ENCODE measurements at places on chromosomes 5 and 9. TPM values are rescaled to one million over a fixed set of nuclear protein-coding genes. Genes with fewer than 3 reads are reported as not detected.

The PCDHA4 gene
- total RNA-seq, result 18.6 TPM

The ZBTB26 gene
- 10.6 TPM for total RNA-seq

The JAKMIP2 gene
- 67.7 TPM for total RNA-seq

GRCh38 chr5:57734296-57734695, 251.7 kb upstream of the ACTBL2 start:
- DNase-seq, result no peak

DNA sequence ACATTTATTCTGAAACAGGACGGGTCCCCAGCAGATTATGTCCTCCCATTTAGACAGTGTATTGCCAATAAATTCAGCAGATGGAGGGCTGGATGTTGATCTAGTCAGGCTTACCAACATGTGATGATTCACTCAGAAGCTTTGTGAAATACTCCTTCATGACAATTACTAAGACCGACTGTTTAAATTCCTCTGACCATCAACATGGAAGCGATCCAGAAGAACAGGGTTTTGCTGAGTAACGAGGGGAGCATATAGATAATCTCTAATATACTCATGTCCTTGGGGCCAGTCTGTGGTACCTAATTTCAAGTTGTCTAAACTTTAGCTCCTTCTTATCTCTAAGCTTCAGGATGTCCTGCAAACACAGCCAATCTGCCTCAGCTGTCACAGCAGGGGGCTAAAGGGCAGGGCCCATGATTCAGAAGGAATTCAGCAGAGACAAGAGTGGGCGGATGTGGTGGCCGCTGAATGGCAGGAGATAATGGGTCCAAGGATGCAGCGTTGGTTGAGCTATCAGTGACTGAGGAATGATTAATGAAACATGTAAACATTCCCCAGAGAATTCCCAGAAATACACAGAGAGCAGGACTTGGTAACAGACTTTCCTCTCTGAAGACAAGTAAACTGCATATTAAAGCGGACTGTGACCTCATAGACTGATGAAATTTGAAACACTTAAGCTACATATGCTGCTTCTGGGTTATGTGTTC, 109.4 kb downstream of the ANKRD55 start:
- no peak for DNase-seq

GRCh38 chr9:108117795-108118194, 628.2 kb upstream of the KLF4 start:
- no peak for DNase-seq

GRCh38 chr9:99966716-99967115, 60.3 kb downstream of the STX17 start:
- DNase-seq, result no peak

- no peak for DNase-seq
Observed at GRCh38 chr5:1111727-1112289, at the start of gene SLC12A7. TSS of gene SLC12A7 (minus strand) at chr5:1112063. CDS start at chr5:1111991, 72 bp downstream.

DNA sequence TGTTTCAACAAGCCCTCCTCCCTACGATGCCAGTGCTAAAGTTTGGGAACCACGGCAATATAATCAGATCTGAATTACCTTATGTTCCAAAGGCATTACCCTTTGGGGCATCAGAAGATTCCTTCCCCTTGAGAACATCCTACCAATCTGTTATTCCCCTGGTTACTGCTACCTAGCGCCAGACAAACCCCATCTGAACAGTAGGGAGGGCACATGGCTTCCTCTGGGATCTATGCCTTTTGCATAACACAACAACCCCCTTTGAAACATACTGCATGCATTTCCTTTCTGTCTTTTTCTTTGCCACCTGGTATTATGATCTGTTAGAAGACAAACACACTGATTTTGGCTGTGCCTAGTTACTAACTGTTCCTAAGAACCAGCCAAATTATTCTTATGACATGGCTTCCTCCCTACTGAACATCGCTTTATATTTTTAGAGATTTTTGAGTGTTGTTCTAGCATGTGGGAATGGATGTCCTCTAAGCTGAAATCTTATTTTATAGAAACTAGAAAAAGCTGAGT, 103.9 kb upstream of the DAPK1 start:
- no peak for DNase-seq

GRCh38 chr9:5646116-5646515, 17.2 kb downstream of the RIC1 start:
- no peak for DNase-seq

All from occipital lobe (tissue), 3 donors.